ENCODE measurements at places on chromosomes 5 and 9. TPM values are rescaled to one million over a fixed set of nuclear protein-coding genes. Genes with fewer than 3 reads are reported as not detected.

DNA sequence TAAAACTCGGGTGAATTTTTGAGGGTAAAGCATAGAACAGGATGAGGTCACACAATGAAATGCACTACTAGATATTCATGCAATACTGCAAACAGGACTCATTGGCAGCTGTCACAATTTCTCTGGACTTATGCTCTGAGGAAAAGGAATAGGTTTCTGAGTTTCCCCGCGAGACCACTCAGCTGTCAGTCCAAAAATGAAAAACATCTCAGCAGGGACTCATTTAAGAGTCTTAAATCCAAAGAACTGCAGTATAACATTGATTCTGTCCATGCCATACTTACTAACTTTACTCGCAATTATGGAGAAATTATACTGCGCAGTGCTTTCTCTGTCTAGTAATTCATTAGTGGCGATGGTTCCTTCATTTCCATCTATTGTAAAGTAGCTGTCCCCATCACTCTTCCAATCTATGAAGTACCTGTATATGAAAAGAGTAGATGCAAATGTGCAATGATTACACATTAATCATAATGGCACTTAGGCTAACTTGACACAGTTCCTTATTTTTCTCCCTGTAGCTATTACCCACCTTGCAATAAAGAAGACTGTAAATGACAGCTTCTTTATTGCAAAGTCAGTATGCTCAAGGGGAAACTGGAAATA lies 1070.0 kb downstream of the CDH12 start:
- no peak for DNase-seq

DNA sequence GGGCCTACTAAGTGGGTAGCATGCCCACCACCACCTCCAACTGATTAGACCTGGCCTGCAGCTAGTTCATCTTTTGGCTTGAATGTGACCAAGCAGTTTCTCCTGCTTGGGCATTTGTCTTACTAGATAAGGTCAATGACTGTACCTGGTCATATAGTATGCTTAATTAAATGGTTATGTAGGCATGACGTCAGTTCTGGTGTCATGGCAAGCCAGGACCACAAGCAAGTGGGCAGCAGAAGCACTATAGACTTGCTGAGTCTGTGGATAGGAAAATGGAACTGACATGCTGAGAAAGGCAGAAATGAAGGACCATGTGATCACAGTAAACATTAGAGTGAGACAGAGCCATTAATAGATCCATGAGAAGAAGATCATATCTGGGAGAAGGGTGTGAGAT lies 55.6 kb upstream of the C6 start:
- no peak for DNase-seq

GRCh38 chr9:137368431-137369035 lies 54.4 kb downstream of the EXD3 start:
- no peak for DNase-seq

GRCh38 chr9:133769511-133770075 lies 31.4 kb upstream of the SARDH start:
- no peak for DNase-seq

- DNase-seq, result no peak
Observed at GRCh38 chr9:22146604-22147003, 137.5 kb upstream of the CDKN2B start.

- DNase-seq, result peak; percentile 59
Observed at GRCh38 chr9:92986176-92987119, 39.1 kb downstream of the FGD3 start.

The SEMA6A gene
- polyA plus RNA-seq, result 0.49 TPM

The SLC1A3 gene
- not detected for polyA plus RNA-seq

The NCS1 gene
- 0.54 TPM for polyA plus RNA-seq

The PCDHA10 gene
- polyA plus RNA-seq, result not detected

Measured in CD8-positive, alpha-beta memory T cell (primary cell).